ENCODE measurements at places on chromosomes 7 and 10. TPM values are rescaled to one million over a fixed set of nuclear protein-coding genes. Genes with fewer than 3 reads are reported as not detected.

TMEM270 gene
- total RNA-seq = not detected

PNLIP gene
- total RNA-seq = 8,888 TPM

HOXA6 gene
- total RNA-seq = not detected

- H3K27me3 ChIP-seq = no peaks in the 10 kb centered on the region
- no peak overlapping the region for H3K27ac ChIP-seq
- no peak for DNase-seq
- no peak overlapping the region for H3K4me3 ChIP-seq
These were observed 34.4 kb downstream of the PLEKHA8 start for GRCh38 chr7:30062587-30062986.

PLPP4 gene
- not detected for total RNA-seq
